ENCODE measurements at places on chromosomes 3 and 15.

- no peak for DNase-seq
Observed at GRCh38 chr15:72338617-72339321, 18.8 kb upstream of the CELF6 start.

- no peak for DNase-seq
Observed at GRCh38 chr15:59419170-59419569, 18.8 kb upstream of the FAM81A start.

DNA sequence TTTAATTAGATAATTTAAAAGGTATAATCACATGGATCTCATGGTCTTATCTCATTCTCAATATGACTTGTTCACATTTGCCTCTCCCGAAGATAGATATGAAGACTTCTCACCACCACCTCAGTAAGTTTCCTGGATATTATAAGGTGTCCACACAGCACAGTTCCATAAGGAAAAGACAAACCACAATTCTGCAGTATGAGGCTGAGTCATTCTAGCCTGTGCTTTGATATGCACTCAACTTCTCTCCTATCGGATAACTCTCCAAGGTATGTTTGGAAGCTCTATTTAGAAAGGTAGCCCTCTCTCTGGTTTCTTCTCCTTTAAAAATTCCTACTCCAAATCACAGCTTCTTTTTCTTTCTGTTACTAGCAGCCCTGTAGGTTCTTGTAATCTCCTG is 612.8 kb downstream of the ZPLD1 start:
- DNase-seq, result no peak

DNA sequence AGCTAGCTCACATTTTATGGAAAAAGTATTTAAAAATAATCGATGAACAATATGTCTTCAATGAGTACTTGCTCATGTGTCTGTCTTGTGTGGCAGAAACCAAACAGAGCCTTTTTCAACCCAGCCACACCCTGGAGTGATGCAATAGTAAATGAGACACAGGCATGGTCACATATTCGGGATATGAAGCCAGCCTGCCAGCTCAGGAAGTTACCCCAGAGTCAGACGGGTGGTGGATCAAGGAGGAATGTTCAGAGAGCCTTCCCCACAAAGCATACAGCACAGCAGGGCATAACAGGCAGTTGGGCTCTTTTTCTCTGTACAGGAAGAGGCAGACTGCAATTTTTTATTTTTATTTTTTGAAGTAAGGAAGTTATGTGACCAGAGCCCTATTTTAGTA is 27.3 kb downstream of the LARP6 start:
- DNase-seq, result no peak

DNA sequence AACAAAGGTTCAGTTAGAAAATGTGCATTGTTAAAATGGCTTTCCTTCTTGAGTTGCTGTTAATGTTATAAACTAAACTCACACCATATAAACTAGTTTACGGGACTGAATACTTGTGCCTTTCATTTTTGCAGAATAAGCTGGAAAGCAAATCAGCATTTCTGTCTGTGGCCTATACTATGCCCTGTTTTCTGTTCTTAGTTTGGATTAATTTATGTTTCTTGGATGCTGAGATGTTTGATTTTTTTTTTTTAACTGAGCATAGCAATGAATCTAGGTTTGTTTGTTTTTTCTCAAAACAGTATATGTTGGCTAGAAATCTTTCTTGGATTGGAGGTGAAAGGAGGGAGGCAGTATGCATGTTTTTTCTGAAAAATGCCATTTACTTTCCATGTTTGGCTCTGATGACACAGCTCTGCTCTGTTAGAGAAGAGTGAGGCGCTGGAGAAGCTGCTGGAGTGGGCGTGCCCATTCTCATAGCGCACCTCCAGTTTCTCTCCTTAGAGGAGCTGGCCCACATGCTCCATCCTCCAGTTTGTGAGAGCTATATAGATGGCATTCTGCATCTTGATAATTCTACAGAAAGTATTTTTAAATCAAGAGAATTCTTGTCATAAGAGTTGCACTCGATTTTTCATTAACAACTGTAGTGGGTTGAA is 423.6 kb upstream of the TPM1 start:
- no peak for DNase-seq

DNA sequence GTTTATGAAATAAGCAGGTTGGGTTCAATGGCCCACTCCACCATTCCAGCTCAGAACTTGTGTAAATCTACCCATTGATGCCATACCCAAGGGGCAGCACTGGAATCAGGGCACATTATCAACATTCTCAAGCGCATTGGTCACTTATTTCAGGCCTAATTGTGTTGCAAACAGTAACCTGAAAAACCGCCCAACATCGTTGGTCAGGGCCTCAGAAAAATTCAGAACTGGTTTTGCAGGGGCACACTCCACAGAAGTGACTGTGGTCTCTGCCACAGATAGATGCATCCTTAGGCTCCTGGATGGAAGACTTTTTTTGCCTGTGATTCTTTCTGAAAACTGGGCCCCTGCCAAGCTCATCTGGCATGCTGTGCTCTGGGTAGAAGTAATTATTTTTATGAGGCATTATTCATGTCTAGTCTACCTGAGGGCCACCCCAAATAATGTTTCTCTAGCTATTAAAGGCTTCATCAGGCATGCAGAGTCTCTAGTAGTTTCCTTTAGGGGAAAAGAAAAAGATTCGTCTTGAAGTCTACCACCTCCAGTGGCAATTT is 21.7 kb upstream of the LRTM1 start:
- DNase-seq, result no peak

GRCh38 chr15:66142285-66142684 is 111.3 kb downstream of the MEGF11 start:
- no peak for DNase-seq

GRCh38 chr15:65076486-65077290 is at the start of gene KBTBD13:
Gene KBTBD13, plus strand, starts transcription at chr15:65076746. Its CDS starts 70 bp downstream, at chr15:65076816.
- DNase-seq, result no peak

DNA sequence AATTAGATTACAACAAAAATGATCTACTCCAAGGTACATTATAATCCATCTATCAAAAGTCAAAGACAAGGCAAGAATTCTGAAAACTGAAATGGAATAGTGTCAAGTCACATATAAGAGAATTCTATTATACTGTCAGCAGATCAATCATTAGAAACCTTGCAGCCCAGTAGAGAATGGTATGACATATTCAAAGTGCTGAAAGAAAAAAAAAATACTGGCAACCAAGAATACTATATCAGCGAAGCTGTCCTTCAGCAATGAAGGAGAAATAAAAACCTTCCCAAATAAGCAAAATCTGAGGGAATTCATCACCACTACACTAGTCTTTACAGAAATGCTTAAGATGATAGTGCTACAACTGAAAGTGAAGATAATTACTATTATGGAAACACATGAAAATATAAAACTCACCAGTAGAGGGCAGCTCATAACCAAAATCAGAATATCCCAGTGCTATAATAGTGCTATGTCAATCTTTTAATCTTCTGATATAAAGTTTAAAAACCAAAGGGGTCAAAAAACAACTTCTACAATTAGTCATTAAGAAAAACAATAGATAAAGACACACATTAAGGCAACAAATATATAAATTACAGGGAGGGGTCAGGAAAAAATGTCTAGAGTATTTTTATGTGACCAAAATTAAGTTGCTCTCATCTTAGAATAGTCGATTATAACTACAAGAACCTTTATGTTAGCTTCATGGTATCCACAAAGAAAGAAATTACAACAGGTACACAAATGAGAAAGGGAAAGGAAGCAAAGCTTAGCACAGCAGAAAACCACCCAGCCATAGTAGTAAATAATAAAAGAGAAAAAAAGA is 190.7 kb upstream of the CNTN6 start:
- DNase-seq, result peak; percentile 21

DNA sequence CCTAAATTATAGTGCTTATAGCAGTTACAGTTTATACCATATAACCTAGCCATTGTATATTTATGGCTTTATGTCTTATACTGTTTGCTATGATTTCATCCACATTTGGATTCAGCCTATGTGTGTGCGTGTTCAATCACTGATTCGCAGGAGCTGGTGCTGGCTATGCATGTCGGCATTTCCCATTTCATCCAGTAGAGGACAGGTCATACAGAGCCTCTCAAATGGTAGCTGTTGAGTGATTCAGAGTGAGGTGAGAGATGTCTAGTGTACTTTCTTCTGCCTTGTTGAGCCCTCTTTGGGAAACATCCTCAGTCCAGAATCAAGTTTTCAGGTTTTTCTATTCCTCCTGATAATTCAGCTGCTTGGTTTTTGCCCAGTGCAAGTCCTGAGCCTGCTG is 76.1 kb downstream of the FRMD4B start:
- no peak for DNase-seq

DNA sequence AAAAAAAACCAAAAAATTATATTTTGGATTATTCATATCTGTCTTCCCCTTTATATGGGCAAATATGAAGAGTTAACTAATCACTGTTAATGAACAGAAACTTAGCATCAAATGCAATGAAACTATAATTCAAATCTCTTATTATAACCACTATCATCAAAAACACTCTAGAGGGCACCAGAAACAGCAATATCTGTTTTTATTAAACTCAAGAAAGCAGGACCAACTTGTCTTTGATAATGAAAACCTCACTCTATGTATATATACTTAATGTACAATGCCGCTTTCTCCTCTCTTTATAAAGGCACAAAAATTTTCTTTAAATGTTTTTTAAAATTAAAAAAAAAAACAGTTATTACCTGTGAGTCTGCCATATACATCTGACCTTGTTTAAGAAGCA is 92.7 kb downstream of the UACA start:
- DNase-seq, result no peak

- DNase-seq, result no peak
Observed at GRCh38 chr3:23271876-23272741, 69.0 kb downstream of the UBE2E2 start.

GRCh38 chr15:48501208-48501607 is 144.3 kb downstream of the FBN1 start:
- DNase-seq, result no peak

DNA sequence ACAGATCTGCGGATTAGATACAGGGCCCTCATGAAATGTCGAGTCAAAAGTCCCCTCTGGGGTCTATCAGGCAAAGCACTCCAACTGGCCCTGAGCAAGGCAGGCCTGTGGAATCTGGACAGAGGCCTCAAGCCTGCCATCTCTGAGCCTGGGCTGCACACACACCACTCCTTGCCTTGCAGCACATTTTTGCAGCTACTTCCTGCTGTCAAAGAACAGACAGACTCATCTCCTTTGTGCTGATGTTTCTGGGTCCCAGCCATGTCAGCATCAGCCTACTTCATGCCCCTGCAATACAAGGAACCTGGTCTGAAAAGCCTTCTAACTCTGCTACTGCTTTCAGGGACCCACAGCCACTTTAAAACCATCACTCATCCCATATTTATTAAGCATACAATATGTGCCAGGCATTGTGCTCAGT is 60.6 kb upstream of the IL12A start:
- no peak for DNase-seq

DNA sequence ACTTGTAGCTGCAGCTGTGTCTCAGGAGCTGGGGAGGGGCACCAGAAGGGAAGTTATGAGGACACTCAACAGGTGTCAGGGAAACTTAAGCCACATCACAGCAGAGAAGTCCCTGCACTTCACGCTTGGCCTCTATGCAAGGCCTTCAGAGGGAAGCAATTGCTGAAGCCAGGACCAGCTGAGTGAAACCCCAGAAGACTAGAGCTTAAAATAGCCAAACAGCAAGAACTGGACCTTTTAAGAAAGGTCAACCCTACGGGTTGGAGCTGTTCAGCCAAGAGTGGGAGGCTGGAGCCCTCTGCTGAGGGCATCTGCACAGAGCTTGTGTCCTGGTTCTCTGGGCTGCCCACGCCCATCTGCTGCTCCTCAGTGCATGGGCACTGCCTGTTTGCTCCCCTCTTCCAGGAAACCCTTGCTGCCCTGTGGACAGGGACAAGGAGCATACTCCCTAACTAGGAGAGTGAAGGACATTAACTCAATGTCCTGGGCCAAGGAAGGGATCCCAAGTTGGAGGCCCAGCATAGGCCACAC is 3.9 kb upstream of the GRAMD2A start:
- no peak for DNase-seq

DNA sequence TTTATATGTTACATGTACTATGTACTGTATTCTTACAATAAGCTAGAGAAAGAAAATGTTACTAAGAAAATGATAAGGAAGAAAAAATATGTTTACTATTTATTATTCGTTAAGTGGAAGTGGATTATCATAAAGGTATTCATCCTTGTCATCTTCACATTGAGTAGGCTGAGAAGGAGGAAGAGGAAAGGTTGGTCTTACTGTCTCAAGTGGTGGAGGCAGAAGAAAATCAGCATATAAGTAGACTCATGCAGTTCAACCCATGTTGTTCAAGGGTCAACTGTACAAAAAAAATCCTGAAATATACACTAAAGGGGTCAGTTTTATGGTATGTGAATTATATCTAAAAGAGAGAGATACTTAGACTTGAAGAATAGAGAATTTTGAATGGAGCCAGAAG is 5.7 kb downstream of the HMG20A start:
- no peak for DNase-seq

- no peak for DNase-seq
Observed at GRCh38 chr15:101813803-101814534, 2.0 kb downstream of the OR4F15 start.

DNA sequence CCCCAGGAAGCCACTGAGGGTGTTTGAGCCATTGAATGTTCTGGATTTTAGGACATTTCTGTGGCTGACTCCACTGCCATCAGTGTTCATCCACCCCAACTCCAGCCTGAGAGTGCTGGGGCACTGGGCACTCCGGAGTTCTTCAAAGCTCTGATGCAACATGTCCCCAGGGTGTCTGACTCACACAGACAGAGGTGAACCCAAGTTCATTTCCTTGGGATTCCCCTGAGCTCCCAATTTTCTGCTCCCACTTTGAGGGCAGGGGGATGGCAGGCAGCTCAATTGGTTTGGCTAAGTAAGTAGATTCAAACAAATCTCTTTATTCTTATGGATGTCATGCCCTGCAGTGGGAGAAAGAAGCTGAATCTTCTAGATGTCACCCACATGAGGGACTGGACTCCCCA is 2.2 kb downstream of the STRA6 start:
- no peak for DNase-seq

GRCh38 chr3:16824081-16824696 is 60.6 kb upstream of the PLCL2 start:
- no peak for DNase-seq

DNA sequence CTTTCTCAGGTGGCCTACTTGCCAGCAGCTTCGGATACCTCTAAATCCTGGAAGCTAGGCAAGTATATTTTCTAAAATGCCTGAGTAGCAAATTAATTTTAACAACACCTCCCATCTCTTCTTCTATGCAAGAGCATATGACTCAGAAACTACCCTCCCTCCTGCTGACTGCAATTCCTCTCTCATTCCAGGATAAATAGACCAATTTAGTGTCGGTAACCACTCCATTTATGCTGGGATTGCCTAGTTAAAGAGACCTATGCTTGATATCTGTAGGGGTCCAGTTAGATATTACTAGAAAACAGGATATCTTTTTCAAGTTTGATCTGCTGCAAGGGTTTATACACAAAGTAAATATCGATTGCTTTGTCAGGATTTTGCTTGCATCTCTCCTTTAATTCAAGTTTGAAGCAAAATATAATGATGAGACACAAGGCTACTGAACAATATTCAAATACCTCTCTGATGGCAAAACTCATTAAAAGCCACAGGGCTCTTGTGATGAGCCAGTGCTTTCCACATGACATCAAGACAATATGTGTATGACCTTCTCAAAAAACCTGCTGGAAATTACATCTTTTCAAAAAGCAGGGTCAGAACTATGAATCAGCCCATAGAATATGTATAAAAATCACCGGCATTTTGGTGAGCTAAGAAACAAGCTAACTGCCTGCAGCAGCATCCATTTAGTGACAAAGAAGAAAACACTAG is 491.6 kb upstream of the NECTIN3 start:
- DNase-seq, result no peak

Measured in NCI-H2029 treated with DMSO at 0.1 percent for 48 hours (cell line).